ENCODE measurements at places on chromosomes 1 and 21.

DNA sequence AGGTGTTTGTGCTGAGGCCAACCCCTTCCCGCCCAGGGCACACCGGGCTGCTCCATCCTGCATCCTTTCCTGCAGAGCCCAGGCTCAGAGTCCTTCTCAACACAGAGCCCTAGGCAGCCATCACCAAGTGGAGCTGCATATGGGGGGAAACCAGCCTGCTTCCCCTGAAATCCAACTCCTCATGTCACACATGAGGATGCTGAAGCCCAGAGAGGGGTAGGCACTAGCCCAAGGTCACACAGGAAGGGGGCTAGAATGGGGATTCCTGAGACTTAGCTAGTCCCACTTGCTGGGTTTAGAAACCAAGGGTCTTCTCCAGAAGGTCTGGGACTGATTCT is 5.5 kb upstream of the TNFRSF1B start:
- DNase-seq: no peak

GRCh38 chr1:44225761-44226160 is 12.5 kb downstream of the DMAP1 start:
- no peak for DNase-seq

DNA sequence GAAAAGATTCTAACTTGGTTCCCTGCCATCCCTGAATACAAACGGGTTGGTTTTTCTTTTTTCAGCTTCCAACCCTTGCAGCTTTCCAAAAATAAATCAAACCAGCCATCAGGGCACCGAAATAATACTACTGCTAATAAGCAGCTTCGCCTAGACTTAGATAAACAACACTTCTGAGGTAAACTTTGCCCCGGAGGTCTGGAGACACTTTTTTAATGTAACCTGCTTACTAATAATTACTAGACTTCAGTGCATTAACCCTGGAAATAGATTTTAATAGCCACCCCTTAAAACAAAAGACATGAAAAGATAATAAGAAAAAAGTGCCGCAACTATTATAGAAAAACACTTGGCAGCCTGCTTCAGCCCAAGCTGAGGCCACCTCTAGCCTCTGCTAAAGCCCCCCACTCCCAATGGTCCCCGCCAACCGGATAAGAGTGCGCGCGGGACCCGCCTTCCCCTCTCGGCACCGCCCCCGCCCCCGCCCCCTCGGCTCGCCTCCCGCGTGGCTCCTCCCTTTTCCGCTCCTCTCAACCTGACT is 405 bp upstream of the GADD45A start:
- DNase-seq: no peak

GRCh38 chr1:227070638-227071285 is 130.7 kb downstream of the COQ8A start:
- no peak for DNase-seq

DNA sequence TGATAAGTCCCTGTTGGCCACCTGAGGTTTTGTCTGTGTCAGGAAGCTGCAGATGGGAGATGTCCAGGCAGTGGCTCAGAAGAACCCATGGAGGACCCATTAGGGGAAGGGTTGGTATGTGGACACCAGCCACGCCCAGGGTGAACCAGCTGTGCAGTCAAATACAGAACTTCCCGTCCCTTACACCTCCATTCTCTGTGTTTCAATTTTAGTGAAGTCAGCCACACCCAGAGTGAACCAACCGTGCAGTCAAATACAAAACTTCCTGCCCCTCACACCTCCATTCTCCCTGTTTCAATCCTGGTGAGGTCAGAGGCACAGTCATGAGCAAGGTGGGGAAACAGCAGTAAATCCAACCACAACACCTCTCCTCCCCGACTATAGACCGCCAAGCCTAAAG is 27.4 kb downstream of the BACE2 start:
- no peak for DNase-seq

GRCh38 chr1:68805097-68805641 is 308.3 kb upstream of the DEPDC1 start:
- no peak for DNase-seq

DNA sequence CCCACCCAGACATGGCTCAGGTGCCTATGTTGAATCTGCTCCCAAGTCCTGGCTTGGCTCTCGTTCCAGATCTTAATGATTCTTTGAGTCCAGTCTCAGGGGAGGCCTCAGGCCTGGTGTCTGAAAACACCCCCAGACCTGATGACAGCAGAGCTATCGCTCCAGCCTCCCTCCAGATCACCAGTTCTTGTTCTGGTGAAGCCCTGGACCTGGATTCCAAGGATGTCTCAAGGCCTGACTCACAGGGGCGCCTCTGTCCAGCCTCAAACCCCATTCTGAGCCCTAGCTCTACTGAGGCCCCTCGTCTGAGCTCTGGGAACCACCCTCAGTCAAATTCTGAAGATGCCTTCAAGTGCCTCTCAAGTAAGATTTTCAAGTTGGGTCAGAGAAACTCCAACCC is 11.4 kb downstream of the MROH7 start:
- no peak for DNase-seq
